ENCODE measurements at places on chromosomes 12 and 14. TPM values are rescaled to one million over a fixed set of nuclear protein-coding genes. Genes with fewer than 3 reads are reported as not detected.
A peak's percentile ranks its signal among the peaks of the same experiment; 100 is the strongest.

The SCNN1A gene
- not detected for total RNA-seq

The CCDC184 gene
- total RNA-seq: 12.6 TPM

GRCh38 chr12:132411457-132411856 lies 78.5 kb upstream of the FBRSL1 start:
- no peak for DNase-seq
- peaks cover 8% of the 10 kb centered on the region for H3K27me3 ChIP-seq
- no peak overlapping the region for H3K4me3 ChIP-seq
- H3K4me1 ChIP-seq: peaks cover 4% of the 10 kb centered on the region
- peak overlapping the region; percentile 24 for H3K27ac ChIP-seq

- no peak overlapping the region for H3K27ac ChIP-seq
- no peaks in the 10 kb centered on the region for H3K4me1 ChIP-seq
- no peak for DNase-seq
- no peaks in the 10 kb centered on the region for H3K36me3 ChIP-seq
- H3K4me3 ChIP-seq: no peak overlapping the region
- no peaks in the 10 kb centered on the region for H3K27me3 ChIP-seq
These were observed 158.0 kb downstream of the RAD51B start for GRCh38 chr14:67977434-67978034.

- H3K36me3 ChIP-seq: no peaks in the 10 kb centered on the region
- H3K27ac ChIP-seq: peak within 1 kb of the TSS; percentile 97
- peak within 1 kb of the TSS; percentile 96 for H3K4me3 ChIP-seq
- peak; percentile 80 for DNase-seq
- peaks cover 27% of the 10 kb centered on the region for H3K4me1 ChIP-seq
These were observed at the start of gene SEC23A for GRCh38 chr14:39102969-39103957. SEC23A (minus strand) TSS chr14:39103235; CDS start chr14:39096118, 7,117 bp downstream.

DNA sequence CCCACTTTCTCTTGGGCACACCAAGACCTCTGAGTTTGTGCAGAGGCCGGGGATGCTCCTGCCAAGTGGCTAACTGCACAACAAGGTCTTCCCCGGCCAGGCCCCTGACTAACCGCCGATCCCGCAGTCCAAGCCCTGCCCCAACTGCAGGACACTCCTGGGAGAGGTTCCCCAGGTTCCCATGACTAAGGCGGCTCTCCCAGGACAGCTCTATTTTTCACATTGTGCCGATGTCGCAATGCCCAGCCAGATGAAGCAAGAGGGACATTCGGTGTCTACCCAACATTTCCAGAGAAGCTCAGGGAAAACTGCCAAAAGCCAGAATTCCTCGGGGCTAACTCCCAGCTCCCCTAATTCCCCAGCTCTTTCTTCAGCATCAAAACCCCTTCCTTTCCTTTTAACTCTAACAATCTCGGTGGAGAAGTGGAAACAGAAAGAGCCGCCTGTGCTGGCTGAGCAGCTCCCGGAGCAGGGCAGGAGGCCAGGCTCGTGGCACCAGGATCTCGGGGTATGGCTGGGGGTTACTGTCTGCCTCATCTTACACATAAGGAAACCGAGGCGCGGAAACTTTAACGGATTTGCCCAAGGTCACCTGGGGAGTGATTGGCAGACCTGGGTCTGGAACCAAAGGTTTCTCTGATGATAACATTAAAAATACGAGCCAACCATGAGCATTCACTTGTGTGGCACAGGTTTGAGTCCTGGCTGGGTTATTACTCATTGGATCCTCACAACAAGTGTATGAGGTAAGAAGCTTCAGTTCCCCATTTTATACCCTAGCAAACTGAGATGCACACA lies 318.2 kb downstream of the BCL11B start:
- no peak overlapping the region for H3K4me3 ChIP-seq
- DNase-seq: no peak

All from neural crest cell (in vitro differentiated cells).